ENCODE measurements at places on chromosomes 5 and 9. TPM values are rescaled to one million over a fixed set of nuclear protein-coding genes. Genes with fewer than 3 reads are reported as not detected.

NIPAL4 gene
- not detected for polyA plus RNA-seq

IL3 gene
- not detected for polyA plus RNA-seq

SLC35D2 gene
- 0.07 TPM for polyA plus RNA-seq

MYOT gene
- not detected for polyA plus RNA-seq

PDE6A gene
- not detected for polyA plus RNA-seq

GABRP gene
- not detected for polyA plus RNA-seq

PFN3 gene
- not detected for polyA plus RNA-seq

C1QTNF3 gene
- 33.1 TPM for polyA plus RNA-seq

AGXT2 gene
- not detected for polyA plus RNA-seq

CORO2A gene
- polyA plus RNA-seq, result 1.9 TPM

Data from neural cell (in vitro differentiated cells).